ENCODE measurements at places on chromosomes 6 and 20.
A peak's percentile ranks its signal among the peaks of the same experiment; 100 is the strongest.

DNA sequence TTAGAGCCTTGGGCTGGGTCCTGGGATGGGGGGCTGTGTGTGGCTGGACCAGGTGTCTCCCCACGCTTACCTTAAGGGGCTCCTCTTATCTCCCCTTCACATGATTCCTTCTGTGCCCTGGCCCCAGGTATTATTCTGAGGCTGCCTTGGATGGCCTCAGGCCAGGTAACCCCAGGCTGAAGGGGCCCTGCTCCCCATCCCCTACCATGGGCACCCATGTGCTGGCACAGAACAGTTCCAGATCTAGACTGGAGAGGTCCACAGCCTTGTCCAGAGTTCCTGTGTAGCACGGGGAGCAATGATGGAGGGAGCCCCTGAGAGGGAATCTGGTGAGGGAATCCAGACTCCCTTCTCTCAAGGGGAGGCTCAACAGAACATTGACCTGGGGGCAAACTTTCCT is 32.1 kb downstream of the MOCS1 start:
- DNase-seq, result no peak

- no peak for DNase-seq
Observed at GRCh38 chr6:167474725-167475124, 149.8 kb downstream of the TTLL2 start.

DNA sequence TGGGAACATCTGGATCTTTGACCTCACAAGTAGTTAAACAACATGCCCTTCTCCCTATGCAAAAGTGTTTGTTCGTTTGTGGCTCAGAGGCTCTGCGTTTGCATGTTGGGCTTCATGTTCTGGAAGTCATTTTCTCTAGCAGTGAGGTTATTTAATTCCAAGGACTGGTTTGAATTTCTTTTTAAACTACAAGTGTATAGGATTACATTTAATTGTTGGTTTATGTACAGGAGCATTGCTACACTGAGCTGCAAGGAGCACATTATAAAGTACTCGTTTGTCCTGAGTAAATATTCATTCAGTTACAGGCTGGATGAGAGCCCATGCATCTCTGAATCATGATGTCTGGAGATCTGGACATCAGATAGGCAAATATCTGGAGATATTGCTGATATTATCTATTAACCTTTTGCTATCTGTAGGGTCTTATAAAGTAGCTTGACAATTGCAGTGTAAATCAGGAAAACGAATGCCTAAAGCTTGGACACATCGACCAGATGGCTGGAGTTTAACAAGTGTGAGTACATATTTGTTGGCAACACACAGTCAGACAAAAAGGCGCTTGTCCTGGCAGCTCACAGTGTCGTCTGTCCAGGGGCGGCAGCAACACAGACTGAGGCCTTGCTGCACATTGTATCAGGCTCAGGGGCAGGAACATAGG is 84.6 kb downstream of the PDE7B start:
- DNase-seq, result no peak

DNA sequence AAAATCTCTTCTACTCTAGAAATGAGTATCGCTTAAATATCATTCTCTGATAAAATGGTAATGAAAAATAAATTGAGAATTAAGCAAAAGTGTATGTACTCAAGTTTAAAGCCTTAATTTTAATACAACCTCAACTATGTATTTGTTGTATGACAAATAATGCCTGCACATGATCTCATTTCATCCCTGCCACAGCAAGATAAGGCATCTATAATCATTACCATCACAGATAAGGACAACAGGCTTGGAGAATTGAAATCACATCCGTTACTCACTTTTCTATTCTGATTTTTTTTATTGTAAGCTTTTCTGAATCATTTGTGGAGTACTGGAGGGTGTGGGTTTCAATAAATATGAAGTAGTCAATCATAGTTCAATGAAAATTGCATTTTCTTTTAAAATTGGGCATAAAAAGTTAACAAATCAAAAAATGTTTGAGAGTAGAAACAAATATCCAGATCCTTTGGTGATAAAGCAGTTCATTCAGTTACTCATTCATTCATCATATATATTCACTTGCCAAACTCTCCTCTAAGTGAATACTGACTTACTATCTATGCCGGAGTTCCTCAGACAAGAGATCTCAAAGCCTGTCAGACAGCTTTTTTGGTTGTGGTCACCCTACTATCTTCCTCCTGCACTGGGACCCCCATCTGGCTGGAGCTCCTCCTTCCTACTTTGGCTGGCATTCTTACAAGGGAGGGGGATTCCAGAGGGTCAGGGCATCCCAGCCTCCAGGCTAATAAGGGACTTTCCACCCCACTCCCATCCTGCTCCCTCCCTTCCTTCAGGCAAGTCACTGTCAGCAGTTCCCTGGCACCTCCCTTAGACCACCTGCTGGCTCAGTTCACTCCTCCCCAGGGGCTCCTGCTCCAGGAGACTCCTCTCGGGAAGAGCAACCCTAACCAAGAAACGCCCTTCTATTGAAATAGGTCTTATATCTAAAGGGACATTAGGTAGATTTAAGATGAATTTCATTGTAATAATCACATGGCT is 118.6 kb downstream of the OGFRL1 start:
- DNase-seq, result no peak

DNA sequence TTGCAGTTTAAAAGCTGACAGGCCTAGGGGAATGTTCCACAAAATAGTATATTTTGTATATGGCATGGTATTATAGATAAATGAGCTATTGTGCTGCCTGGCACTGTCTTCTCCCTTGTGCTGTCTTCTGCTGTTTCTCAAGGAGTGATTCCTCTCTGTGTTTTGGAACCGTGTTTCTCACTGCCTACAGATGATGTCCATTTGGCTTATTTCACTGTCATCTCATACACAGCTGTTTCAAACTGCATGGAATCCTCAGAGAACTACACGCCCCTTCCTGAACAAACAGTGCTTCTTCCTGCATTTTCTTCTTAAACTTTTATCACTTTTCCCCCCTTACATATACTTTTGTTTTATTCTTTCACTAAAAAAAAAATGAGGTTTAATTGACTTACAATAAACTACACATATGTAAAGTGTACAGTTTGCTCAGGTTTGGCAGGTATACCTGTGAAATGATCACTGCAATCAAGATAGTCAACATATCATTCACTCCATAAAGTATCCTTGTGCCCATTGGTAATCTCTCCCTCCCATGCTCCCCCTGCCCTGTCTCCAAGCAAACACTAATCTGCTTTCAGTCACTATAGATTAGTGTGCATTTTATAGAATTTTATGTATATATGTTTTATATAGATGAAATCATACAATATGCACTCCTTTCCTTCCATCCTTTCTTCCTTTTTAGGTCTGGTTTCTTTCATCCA is 43.0 kb downstream of the CBFA2T2 start:
- DNase-seq, result no peak

DNA sequence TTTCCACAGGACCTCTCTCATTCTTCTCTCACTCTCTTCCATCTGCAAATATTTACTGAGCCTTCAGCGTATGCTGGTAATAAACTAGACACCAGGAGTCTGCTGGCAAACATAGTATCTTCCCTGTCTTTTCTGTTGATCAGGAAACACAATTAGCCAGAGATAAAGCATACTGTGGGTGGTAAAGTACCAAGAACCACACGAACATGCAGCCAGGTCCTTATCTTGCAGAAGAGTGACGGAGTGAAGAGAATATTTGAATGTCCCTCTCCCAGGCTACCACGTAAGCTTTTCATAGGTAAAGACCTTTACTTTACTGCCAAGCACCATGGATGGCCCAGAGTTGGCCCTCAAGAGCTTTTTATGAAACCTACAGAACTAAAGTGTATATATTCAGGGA is 13.3 kb downstream of the FHL5 start:
- no peak for DNase-seq

- DNase-seq, result no peak
Observed at GRCh38 chr6:69012211-69012610, 377.1 kb downstream of the ADGRB3 start.

DNA sequence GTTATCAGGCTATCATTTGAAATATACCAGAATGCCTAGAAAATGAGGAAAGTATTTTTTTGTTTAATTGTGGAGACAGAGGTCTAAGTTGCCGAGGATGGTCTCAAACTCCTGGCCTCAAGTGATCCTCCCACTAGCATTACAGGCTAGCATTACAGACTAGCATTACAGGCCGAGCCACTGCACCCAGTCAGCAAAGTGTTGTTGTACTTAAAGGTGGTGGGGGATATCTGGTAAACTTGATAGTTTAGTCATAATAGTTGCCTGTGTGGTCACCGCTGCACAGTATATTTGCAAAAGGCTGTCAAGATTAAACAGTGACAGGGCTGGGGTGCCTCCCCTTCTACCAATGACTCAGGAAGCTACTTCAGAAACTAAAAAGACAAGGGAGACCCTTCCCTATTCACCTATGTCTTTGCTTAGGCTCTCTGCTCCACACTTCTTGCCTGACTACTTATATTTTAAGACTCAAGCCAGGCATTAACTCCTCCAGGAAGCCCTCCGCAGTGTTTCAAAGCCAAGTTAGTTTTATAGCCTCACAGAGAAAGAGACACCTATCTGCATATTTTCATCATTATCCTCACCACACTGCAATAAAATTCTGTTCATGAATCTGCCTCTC is 3.1 kb upstream of the AKIRIN2 start:
- DNase-seq, result no peak

DNA sequence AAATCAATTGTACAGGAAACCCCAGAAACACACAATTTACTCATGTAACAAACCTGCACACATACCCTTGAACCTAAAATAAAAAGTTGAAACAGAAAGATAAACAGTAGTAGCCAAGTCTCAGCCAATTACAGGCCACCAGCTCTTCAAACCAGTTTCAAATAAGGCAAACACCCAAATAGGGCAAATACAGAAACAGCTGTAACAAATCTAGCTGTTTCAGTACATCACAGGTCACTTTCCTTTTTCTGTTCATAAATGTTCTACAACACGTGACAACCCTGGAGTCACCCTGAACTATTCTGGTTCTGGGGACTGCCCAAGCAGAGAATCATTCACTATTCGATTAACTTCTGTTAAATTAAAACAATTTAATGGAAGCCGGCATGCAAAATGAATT is 329.0 kb downstream of the GJA1 start:
- DNase-seq, result no peak

GRCh38 chr20:4026093-4026601 is 10.8 kb upstream of the RNF24 start:
- peak; percentile 60 for DNase-seq
